ENCODE measurements at places on chromosomes 3 and 15. TPM values are rescaled to one million over a fixed set of nuclear protein-coding genes. Genes with fewer than 3 reads are reported as not detected.
A peak's percentile ranks its signal among the peaks of the same experiment; 100 is the strongest.

GRCh38 chr15:76060118-76060989, 569 bp downstream of the TMEM266 start:
- no peak for DNase-seq

GRCh38 chr15:72464251-72464650, 9.9 kb upstream of the ARIH1 start:
- DNase-seq, result no peak

DNA sequence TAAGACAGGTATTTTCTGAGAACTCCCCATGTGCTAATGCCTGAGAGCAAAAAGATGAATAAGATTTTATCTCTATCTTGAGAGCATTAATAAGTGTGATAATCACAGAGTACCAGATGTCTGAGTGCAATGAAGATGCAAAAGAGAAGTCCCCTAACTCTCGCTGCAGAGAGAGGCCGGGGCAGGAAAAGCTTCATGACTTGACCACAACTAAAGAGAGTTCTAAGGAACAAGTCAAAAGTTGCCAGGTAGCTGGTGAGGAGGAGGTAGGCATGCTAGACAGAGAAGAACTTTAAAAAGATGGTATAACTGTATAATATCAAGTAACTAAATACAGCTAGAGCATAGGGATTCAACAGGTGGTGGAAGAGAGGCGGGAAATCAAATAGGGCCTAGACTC, 28.8 kb downstream of the MTMR10 start:
- no peak for DNase-seq

GRCh38 chr15:98674336-98674735, 26.0 kb downstream of the IGF1R start:
- DNase-seq, result no peak

- DNase-seq, result no peak
Measured at GRCh38 chr3:139642996-139643395, 34.8 kb downstream of the NMNAT3 start.

GRCh38 chr3:136952292-136952691, 5.5 kb upstream of the IL20RB start:
- peak; percentile 34 for DNase-seq

- DNase-seq, result no peak
Measured at GRCh38 chr3:3798631-3799113, 559 bp upstream of the LRRN1 start.

DNA sequence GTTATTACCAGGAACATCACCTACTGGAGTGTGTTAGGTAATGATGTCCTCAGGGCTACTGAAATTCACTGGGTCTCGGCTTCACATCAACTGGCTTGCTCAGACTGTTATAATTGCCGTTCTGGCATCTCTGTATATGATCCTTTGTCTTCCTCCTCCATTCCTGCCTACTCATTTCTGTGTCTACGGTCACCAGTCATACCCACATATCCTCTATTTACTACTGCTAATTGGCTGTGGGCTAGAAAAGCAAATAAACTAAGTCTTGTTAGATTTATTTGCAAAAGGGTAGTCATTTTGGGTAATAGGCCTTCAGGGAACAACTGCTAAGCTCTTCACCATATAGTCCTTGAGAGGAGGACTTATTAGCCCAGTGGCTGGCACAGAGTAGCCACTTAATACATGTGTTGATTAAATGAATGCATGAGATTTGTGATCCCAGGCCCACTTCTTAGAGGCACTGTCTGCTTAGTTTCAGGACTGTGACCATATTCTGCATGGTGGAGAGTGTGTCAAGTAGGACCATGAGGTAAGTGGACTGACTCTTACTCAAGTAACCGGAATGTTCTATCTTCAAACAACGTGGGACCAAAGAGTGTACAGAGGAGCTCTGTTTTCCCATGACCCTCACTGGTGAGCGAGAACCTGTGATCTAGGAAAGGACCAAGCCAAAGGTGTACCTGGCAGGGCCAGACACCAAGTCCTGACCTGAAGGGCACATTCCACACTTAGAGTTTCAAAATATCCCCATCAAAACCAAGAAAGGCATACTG, 13.2 kb downstream of the ZDHHC3 start:
- no peak for DNase-seq

DNA sequence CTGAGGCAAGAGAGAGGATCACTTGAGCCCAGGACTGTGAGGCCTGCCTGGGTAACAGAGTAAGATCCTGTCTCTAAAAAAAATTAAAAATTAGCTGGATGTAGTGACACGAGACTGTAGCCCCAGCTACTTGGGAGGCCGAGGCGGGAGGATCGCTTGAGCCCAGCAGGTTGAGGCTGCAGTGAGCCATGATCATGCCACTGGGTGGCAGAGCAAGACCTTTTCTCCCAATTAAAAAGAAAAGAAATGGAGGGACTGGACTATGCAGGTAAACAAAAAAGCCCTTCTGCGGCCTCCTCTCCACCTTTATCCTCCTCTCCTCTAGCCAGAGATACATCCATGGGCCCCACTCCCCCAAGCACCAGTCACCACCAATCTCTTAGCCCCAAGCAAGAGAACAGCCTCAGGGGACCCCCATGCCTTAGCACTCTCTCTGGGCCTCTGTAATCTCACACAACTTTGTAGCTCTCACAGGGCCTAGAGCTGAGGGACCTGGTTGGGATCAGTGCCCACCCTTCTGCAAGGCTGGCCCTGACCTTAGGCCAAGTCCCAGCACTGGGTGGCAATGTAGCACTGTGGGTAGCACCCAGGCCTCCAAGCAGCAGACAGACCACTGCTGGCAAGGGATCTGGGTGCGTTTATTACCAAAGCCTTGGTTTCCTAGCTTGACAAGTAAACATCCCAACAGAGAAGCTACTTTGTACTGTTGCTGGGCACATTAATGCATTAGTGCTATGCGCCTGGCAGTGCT, 43.4 kb downstream of the FAM174B start:
- no peak for DNase-seq

GRCh38 chr3:35745802-35746484, 106.6 kb downstream of the ARPP21 start:
- DNase-seq, result no peak

GRCh38 chr15:60396958-60397771, 621 bp downstream of the ANXA2 start:
- no peak for DNase-seq

- no peak for DNase-seq
Measured at GRCh38 chr15:37806808-37807207, 127.6 kb upstream of the TMCO5A start.

DNA sequence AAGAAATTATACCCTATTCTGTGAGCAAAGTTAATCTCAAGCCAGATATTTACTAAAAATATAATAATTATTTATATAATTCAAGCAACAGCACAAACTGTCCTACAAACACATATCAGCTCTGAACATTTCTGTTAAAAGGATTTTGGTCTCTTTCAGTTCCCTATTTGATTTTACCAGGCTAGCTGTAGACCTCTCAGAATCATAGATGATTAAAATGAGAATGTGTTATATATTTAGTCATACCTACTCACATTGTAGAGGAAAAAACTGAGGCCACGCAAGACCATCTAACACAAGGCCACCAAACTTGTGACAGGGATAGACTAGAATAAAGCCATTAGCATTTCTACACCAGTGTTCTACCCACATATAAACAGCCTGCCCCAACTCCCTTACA, 28.5 kb downstream of the ACKR4 start:
- DNase-seq, result no peak

Gene KCNMB3
- polyA plus RNA-seq, result 0.89 TPM

Gene MED12L
- polyA plus RNA-seq, result 0.26 TPM

Gene ROBO2
- polyA plus RNA-seq, result 16.3 TPM

Gene BCL6
- polyA plus RNA-seq, result 12.8 TPM

Gene GOLGA8J
- not detected for polyA plus RNA-seq

Gene GDPGP1
- polyA plus RNA-seq, result 2.8 TPM

Gene GOLGA6D
- polyA plus RNA-seq, result not detected

Gene SERPINI1
- polyA plus RNA-seq, result 0.88 TPM

Gene WDR72
- not detected for polyA plus RNA-seq
